ENCODE measurements at places on chromosomes 5 and 9.

- no peak for DNase-seq
These were observed 38.9 kb downstream of the GLRX start for GRCh38 chr5:95783661-95784060.

- no peak for DNase-seq
These were observed 541.7 kb upstream of the TUSC1 start for GRCh38 chr9:26219961-26220360.

DNA sequence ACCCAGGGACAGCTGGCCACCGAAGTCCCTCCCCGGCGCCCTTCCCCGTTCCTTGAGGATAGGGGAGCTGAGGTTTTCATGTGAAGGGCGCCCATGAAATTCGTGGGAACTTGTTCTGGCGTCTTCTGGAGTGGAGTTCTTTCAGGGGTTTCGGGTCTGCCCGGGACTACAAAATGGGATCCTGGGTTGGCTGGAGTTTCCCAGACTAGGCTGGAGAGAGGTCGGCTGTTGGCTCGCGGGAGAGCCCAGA lies 3.6 kb upstream of the RGMB start:
- no peak for DNase-seq

GRCh38 chr5:116453988-116454411 lies 120.6 kb downstream of the SEMA6A start:
- DNase-seq = no peak

DNA sequence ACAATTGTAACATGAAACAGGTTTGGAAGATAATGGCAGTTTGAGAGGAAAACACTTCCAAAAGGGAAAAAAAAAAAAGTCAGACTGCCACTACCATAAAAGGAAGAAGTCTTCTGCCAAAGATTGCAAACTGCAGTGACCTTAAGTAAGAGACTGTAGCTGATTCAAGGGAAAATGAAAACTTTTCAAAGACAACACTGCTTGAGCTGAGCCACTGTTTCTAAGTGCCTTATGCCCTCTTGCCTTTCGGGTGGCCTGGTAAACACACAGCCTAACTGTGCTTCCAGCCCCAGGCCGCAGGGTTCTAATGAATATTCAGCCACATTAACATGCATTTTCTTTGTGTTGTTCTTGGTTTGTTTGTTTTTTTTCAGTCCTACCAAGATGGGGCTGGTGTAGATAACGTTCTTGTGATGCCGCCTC lies 354.6 kb downstream of the BNC2 start:
- peak; percentile 83 for DNase-seq

DNA sequence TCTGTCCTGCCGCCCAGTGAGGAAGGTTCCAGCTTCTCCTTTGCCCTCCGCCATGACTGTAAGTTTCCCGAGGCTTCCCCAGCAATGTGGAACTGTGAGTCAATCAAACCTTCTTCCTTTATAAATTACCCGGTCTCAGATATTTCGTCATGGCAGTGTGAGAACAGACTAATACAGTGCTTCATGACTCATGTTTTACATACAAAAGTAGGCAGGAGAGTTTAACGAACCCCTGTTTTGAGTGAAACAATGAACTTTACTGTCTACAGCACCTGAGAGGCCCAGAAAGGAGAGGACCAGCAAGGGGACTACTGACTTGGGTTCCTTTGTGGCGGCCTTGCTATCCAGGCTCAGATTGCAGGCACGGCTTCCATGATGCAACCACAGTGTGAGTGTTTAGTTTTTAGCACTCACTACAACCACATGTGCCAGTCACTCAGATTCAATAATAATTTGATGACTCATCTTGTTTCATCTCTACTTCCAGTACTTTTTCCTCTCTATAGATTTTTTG lies 139.1 kb upstream of the CLINT1 start:
- DNase-seq = peak; percentile 18

- DNase-seq = peak; percentile 72
These were observed 62.4 kb downstream of the MARCHF3 start for GRCh38 chr5:126967808-126968466.

Data from astrocyte (in vitro differentiated cells and primary cell).